Naive thymus-derived CD8-positive, alpha-beta T cell (primary cell): ENCODE measurements at places on chromosomes 13 and 19.

DNA sequence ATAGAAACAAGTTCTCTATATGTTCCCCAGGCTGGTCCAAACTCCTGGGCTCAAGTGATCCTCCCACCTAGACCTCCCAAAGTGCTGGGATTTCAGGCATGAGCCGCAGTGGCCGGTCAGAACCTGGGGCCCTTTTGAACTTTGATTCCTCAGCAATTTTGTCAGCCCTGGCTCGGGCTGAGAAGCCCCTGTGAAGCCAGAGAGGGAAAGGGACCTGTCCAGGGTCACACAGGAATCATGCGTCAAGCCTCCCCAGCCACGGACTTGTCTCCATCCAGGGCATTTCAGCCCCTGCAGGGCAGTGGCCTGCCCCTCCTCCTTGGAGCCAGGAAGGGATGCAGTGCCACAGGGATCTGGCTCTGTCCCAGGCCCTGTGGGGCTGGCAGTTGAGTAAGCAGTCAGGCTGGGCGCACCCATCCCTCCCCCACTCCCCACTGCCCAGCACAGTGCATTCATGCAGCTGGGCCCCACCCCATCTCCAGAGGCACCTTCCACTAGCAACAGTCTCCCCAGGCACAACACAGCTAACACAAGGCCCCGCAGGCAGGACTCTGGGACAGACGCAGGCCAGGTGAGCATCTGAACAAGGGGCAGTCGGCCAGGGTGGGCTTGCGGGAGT is at the start of gene CAPS:
CAPS (plus strand) TSS at position 516 of the 619 bp plus-strand sequence. CDS start 153 bp downstream, outside the sequence.
- no peak for DNase-seq

DNA sequence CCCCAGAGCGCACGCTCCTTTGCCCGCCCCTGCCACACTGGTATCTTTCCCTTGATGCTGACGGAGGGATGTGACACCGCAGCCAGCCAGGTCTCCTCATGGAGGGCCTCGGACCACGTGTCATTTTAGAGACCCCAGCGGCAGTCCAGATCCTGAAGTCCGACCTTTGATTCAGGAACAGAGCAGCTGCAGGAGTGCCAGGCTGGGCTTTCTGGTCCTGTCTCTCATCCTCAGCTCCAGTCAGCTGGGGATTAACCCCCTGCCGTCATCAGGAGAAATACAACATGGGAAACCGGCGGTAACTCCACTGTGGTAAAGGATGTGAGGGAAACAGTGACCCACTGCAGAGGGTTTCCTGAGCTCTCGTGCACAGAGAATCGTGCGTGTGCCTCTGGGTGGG is 140.6 kb downstream of the SIPA1L3 start:
- DNase-seq = peak; percentile 41

GRCh38 chr19:28436320-28436719 is 776.6 kb downstream of the UQCRFS1 start:
- no peak for DNase-seq

GRCh38 chr13:94620286-94620896 is 18.7 kb downstream of the GPR180 start:
- DNase-seq = no peak

DNA sequence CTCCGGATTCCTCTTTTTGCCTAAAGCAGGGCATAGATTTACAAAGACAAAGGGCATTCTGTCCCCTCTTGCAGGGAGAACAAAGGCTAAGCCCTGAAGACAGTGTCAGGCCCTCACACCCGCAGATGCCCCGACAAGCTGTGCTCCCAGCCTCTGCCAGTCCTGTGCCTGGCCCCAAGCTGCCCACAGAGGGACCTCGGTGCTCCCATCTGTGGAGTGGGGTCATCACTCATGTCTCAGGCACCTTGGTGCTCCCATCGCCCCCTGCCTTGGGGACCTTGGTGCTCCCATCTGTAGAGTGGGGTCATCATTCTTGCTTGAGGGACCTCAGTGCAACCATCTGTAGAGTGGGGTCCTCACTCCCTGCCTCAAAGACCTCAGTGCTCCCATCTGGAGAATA is 24.3 kb downstream of the C13orf46 start:
- DNase-seq = no peak
